Mammary epithelial cell (primary cell): ENCODE measurements at places on chromosomes 3 and 15. TPM values are rescaled to one million over a fixed set of nuclear protein-coding genes. Genes with fewer than 3 reads are reported as not detected.

- DNase-seq: no peak
Measured at GRCh38 chr15:67187351-67187854, 67.1 kb downstream of the AAGAB start.

GRCh38 chr3:40120806-40121205, 188.7 kb upstream of the EIF1B start:
- peak; percentile 68 for DNase-seq

The GOLGB1 gene
- 51.0 and 64.7 TPM in 2 replicates for total RNA-seq

The CLDN16 gene
- 0.21 and 1.3 TPM in 2 replicates for total RNA-seq

- no peak for DNase-seq
Measured at GRCh38 chr3:148974726-148975125, 16.6 kb upstream of the GYG1 start.

The INTS14 gene
- 38.9 and 46.4 TPM in 2 replicates for total RNA-seq
